Osteoblast (primary cell): ENCODE measurements at places on chromosomes 7 and 10. TPM values are rescaled to one million over a fixed set of nuclear protein-coding genes. Genes with fewer than 3 reads are reported as not detected.
A peak's percentile ranks its signal among the peaks of the same experiment; 100 is the strongest.

DNA sequence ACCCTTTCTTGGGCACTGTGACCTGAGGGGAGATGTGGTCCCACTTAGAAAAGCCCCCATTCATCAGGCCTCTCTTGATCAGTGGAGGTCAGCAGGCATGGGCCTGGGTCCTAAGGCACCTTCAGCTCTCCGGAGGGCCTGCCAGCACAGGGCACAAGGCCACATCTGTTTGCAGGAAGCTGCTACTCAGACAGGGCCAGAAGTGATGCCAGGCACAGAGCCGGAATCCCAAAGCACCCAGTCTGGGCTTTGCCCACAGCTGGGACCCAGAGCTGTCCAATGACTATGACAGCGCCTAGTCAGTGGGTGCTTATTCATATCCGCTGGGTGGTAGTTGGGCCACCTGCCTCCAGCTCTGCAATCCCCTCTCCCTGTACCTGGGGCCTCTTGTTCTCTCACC is 63.2 kb upstream of the ELN start:
- H3K4me3 ChIP-seq: no peak overlapping the region
- no peak for DNase-seq
- H3K4me1 ChIP-seq: no peaks in the 10 kb centered on the region
- H3K27ac ChIP-seq: no peak overlapping the region

DNA sequence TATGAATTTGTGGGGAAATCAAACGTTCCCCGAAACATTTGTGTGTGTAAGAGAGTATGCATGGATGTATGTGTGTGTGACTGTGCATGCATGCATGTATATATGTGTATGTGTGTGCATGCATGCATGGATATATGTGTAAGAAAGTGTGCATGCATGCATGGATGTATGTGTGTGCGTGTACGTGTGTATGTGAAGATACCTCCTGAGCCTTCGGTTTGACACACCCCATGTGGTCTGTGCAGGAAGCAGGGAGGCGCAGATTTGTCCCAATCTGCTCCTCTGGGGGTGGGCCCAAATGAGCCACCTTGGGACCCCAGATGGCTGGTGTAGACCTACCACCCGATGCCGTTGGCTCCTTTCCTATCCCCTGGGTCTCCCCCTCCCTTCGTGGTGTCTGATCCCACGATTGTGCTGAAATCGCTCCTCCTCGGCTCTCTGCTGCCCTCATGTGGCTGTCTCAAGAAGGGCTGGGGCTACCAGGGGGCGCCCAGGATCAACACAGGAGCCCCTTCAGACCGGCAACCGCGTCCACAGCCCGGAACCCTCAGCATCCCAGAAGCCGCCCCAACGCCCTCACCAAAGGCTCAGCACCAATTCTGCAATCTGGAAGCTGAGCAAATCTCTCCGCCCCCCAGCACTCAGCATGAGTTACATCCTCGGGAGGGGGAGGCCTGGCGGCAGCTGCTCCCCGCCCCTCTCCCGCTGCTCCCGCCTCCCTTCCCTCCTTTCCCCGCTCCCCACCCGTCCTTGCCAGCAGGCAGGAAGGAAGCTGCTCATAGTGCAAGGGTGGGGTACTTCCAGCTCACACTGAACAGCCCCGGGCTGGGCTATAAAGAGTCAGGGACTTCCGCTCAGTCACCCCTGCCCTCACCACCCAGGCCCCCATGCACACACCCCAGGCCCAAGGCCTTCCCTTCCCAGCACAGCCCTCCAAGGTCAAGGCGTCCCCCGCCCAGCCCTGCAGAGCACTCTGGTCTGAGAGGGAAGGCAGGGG is 2.3 kb upstream of the NOS3 start:
- no peak overlapping the region for H3K4me3 ChIP-seq
- no peaks in the 10 kb centered on the region for H3K4me1 ChIP-seq
- peak; percentile 96 for DNase-seq
- no peak overlapping the region for H3K27ac ChIP-seq
- H3K36me3 ChIP-seq: no peaks in the 10 kb centered on the region
- peaks cover 3% of the 10 kb centered on the region for H3K27me3 ChIP-seq

DNA sequence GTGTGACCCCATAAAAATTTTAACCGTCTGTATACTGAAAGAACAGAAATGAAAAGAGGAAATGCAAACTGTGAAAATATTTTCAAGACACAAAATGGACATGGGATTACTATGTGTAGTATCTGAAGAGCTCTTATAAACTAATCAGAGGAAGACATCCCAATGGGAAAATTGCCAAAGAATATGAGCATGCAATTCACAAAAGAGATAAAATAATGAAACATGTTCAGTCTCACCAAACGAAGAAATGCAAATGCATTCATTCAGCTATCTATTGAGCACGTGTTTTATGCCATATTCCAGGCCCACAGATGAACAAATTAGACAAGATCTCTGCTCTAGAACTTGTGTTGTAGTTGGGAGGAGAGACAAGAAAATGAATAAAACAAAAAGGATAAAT is 63.2 kb downstream of the NHLRC2 start:
- H3K4me3 ChIP-seq: no peak overlapping the region
- no peak for DNase-seq
- H3K36me3 ChIP-seq: no peaks in the 10 kb centered on the region
- no peaks in the 10 kb centered on the region for H3K27me3 ChIP-seq
- no peaks in the 10 kb centered on the region for H3K4me1 ChIP-seq

DNA sequence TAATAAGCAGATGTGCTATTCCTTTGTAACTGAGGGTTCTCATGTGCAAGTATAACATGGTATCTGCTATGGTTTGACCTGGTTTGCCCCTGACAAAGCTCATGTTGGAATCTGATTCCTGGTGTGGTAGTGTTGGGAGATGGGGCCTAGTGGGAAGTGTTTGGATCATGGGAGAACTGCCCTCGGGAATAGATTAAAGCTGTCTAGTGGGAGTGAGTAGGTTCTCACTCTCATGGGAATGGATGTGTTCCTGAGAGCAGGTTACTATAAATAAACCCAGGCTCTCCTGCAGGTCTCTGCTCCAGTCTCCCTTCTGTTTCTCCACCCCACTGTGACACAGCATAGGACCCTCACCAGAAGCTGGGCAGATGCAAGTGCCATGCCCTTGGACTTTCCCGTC is 97.7 kb downstream of the ATE1 start:
- H3K27me3 ChIP-seq: no peaks in the 10 kb centered on the region
- DNase-seq: no peak
- no peak overlapping the region for H3K4me3 ChIP-seq
- no peaks in the 10 kb centered on the region for H3K36me3 ChIP-seq

Gene HOXA1
- total RNA-seq: 0.72 and 1.5 TPM in 2 replicates

GRCh38 chr7:30027065-30027456 is 559 bp upstream of the FKBP14 start:
- DNase-seq: no peak
- no peaks in the 10 kb centered on the region for H3K36me3 ChIP-seq
- H3K4me3 ChIP-seq: peak overlapping the region; percentile 82
- H3K27me3 ChIP-seq: no peaks in the 10 kb centered on the region
